ENCODE measurements at places on chromosomes 1 and 21.

DNA sequence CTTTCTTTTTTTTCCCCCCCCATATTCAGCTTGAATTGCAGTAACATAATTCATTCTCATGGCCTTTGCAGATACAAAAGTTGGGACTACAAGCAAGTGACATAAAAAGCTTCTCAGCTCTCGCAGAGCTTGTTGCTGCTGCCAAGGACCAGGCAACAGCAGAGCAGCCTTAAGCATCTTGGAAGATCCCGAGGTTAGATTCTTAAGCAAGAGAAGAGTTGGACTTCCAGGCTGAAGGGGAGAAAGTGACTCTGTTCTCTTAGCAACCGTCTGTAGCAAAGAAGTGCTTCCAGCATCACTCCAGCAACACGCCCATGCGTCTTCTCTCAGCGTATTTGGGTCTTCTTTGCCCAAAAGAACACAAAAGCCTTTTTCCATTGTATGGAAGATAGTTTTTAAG, 20.7 kb downstream of the AGT start:
- no peak for DNase-seq

- DNase-seq = no peak
Observed at GRCh38 chr1:100065183-100065968, 67.4 kb downstream of the SASS6 start.

GRCh38 chr1:81125672-81126071, 675.1 kb upstream of the ADGRL2 start:
- DNase-seq = no peak

GRCh38 chr1:152029144-152029928, 7.5 kb downstream of the S100A11 start:
- DNase-seq = no peak

- no peak for DNase-seq
Observed at GRCh38 chr1:113905435-113905861, 322 bp downstream of the DCLRE1B start.

DNA sequence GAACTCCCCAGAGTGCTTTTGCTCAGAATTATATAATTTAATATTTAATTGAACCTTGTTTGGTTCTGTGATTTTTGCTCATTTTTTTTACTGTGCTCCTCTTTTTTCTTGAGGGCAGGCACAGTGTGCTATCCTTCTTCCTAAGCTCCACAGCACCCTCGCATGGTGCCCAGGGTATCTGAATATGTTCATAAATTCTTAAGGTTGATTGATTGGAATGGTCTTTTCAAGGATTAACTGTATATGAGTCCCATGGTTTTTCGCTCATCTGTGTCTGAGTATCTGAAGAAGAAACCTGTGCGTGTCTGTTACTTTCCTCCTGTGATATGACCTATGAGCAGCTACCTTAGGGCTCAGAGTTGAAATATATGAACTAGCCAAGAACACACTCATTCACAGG, 393.7 kb downstream of the HLX start:
- DNase-seq = no peak

- DNase-seq = no peak
Observed at GRCh38 chr1:67892476-67893125, 59.3 kb upstream of the GNG12 start.

DNA sequence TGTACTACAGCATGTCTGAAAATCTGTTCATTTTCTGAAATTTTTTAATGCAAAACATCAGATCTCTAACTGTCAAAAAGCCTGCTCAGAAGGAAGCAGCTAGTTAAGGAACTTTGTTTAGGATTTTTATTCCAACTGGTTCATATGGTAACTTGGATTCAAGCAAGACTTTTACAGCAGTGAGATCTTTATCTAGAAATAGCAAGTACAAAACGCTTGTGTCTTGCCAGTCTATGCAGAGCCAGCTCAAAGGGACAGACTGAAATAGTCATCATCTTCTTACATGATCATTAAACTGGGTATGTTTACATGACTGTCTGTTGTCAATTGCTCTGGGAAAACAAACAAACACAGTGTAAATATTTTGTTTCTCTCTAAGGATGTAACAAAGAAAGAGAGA, 37.6 kb downstream of the DDAH1 start:
- DNase-seq = no peak

All from Kasumi-1 (cell line).